CD4-positive, alpha-beta T cell treated with Interferon alpha-2 for 1 hour (primary cell): ENCODE measurements at places on chromosomes 5 and 9.

DNA sequence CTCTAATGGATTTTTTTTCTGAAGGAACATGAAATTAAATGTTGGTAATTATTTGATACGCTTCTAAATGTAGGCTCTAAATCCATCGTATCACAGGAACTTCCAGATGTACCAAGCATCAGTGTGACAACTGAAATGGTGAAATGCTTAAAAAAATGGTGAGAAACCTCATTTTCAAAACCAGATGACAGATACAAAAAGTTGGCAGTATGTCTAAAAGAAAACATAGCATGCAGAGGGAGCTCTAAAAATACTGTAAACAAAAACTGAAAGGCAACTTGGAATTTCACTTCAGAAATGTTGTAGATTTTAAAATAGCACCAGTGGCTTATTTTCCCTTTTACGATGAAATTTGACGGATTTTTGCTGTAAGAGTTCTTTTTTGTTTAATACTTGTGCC is 1043.6 kb upstream of the WWC1 start:
- DNase-seq = no peak

DNA sequence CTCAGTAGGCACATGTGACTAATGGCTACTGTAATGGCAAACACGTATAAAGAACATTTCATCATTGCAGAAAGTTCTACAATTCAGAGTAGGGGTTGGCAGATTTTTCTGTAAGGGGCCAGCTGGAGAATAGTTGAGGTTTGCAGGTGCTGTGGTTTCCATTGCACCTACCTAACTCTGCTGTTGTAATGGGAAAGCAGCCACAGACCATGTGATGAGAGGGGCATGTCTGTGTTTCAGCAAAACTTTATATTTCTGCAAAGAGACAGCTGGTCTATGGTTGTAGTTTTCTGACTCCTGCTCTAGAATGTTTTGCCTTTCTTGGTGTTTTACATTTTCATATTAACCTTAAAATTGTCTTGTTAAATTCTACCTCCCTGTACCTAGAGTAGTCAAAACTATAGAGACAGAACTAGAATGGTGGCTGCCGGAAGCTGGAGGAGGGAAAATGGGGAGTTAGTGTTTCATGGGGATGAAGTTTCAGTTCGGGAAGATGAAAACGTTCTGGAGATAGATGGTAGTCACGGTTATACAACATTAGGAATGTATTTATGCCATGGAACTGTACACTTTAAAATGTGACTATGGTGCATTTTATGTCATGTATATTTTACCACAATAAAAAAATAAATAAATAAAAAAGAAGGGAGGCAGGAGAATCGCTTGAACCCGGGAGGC is 44.3 kb downstream of the NUP214 start:
- DNase-seq = no peak

- DNase-seq = no peak
These were observed 98.2 kb downstream of the OTULIN start for GRCh38 chr5:14762549-14763216.

DNA sequence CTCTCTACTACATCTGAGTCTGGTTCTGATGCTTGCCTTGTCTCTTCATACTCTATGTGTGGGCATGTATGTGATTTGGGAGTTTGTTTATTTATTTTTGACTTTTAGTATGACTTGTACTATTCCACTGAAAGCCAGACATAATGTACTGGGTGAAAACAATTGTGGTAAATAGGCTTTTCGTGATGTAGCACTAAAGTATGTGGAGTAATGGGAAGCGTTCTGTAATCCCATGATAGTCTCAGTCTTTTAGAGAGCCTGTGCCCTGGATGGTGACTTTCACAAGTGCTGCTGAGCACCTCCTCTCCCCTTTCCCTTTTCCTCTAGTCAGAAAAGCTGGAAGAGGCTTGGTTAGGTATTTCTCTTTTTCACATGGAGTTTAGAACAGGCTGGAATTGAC is 85.8 kb upstream of the S1PR3 start:
- no peak for DNase-seq

GRCh38 chr5:37034955-37035354 is 158.4 kb downstream of the NIPBL start:
- no peak for DNase-seq

- no peak for DNase-seq
These were observed 80.3 kb upstream of the EQTN start for GRCh38 chr9:27377147-27377807.

- no peak for DNase-seq
These were observed 42.9 kb upstream of the FBXW11 start for GRCh38 chr5:172049226-172049796.

- DNase-seq = no peak
These were observed 71.5 kb upstream of the PALM2AKAP2 start for GRCh38 chr9:109708451-109708945.

- DNase-seq = no peak
These were observed 67.1 kb downstream of the GRAMD2B start for GRCh38 chr5:126490167-126490940.

- DNase-seq = no peak
These were observed 54.5 kb downstream of the DOCK8 start for GRCh38 chr9:269081-269711.

- DNase-seq = no peak
These were observed 2.7 kb downstream of the PRDM12 start for GRCh38 chr9:130667120-130667435.

GRCh38 chr9:109416135-109416706 is 81.9 kb downstream of the PTPN3 start:
- no peak for DNase-seq

- no peak for DNase-seq
These were observed 32.5 kb downstream of the FAM240B start for GRCh38 chr9:38687389-38687842.

DNA sequence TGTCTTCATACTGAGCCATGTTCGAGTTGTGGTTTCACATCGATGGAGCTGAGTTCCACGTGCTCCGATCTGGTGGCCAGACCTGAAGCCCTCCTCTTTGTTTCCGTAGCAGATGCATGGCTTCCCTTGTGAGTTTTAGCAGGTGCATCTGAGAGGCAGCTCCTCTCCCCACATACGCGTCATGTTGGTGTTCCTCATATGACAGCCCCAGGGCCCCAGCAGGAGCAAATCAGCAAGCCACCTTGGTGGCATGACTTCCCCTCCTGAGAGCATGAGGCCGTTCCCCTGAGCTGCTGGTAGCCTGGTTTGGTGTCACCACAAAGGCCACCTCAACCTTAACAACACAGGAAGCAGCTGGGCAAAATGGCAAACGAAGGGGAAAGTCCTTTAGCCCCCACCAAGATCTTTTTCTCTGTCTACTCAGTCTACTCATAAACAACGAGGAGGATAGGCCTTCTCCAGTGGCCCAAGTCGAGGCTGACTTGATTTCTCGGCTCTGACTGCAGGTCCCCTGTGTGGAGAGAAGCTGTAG is 5.9 kb downstream of the CYFIP2 start:
- DNase-seq = peak; percentile 94

DNA sequence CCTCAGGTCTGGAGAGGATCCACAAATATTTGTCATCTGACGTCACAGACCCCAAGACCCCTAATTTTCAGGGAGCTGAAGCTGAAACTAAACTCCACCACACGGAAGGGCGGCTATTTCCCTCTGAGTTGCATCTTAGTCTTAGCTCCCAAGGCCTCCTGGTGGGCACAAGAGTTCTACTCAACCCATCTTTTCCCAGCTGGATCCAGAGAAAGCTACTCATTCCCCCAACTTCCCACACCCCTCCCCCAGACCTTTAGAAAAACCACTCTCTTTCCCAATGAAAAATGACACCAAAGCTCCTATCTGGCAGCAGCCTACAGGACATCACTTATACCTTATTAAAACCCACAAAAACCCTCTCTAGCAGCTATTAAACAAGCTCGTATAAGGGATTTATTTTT is 67.1 kb upstream of the SLC1A1 start:
- DNase-seq = no peak

DNA sequence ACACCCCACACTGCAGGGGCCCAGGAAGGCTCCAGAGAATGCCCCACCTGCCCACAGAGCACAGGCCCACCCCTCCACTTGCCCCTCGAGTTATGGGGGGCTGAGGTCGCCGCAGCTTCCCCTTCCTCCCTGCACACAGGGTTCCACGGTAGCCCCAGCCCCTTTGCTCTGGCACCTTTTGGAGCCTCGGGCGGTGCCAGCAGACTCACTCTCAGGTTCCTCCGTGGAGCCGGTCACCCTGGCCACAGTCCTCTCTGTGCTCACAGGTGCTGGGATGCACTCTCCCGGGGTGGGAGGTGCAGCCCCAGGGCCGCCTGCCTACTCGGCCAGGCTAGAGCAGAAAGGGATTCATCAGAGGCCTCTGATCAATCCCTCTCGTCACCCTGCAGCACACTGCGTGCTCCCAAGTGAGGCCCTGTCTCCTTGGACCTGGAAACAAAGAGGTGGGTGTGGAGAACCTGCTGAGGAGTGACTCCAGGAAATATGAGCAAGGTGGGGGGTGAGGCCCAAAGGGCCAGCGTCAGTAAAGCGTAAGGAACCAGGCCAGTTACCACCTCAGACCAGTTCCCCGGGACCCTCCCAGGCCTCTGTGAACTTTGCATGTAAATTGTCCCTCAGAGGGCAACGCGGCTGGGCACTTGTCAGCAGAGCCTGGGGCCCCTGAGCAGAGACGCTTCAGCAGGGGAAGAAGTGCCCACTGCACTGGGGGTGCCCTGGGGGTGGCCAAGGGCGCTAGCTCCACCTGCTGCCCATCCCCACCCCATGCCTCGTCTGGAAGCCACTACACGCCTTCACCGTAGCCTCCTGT is 167.8 kb downstream of the OLFM1 start:
- no peak for DNase-seq

GRCh38 chr5:151897896-151898295 is 26.8 kb downstream of the GLRA1 start:
- no peak for DNase-seq

DNA sequence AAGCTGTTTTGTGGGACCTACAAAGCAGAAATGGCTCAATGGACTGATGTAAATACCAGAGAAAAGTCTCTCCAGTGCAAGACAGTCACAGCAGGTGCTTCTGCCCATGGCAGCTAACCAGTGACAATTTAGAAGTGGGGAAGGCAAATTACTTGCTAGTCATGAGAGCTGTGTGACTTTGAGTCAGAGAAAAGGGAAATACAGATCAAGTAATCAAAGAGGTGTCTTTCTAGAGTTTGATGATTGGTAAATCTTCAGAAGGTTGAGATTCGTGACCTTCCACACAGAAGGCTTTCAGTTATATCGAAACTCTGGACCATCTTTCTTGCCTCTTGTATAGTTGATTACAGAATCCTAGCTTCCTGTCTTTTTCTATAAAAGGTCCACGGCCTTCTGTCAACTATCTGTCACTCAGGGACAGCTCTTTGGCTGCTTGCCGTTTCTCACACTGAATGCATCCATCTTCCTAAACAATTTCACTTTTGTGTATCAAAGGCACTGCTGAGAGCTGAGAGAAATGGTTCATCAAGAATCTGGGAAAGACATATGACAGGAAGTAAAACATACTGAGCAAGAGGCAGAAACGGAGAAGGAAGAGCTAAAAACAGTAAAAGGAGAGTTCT is 993.9 kb upstream of the ACO1 start:
- no peak for DNase-seq

DNA sequence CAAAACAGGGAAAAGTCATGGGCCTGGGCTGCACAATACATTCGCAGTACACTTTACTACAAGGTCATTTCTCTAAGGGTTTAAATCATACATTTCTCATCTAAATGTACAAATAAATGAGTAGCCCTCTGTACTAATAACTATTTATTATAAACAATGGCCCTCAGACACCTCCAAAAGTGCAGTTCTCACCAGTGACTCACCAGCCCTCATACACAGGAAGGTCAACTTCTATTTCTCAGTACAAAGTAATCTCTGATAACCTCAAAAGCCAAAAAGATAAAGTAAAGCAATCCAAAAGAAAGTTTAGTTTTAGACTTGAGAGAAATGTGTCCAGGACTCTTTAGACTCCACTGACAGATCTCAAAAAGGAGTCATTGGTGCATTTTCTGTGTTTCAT is 1258.1 kb upstream of the CDH6 start:
- no peak for DNase-seq

GRCh38 chr5:116509483-116510244 is 65.0 kb downstream of the SEMA6A start:
- DNase-seq = no peak

- DNase-seq = no peak
These were observed 545.0 kb downstream of the MTRR start for GRCh38 chr5:8413975-8414374.

- no peak for DNase-seq
These were observed 67.0 kb downstream of the ARHGAP26 start for GRCh38 chr5:142837081-142837725.
